ENCODE measurements at places on chromosomes 3 and 15.

DNA sequence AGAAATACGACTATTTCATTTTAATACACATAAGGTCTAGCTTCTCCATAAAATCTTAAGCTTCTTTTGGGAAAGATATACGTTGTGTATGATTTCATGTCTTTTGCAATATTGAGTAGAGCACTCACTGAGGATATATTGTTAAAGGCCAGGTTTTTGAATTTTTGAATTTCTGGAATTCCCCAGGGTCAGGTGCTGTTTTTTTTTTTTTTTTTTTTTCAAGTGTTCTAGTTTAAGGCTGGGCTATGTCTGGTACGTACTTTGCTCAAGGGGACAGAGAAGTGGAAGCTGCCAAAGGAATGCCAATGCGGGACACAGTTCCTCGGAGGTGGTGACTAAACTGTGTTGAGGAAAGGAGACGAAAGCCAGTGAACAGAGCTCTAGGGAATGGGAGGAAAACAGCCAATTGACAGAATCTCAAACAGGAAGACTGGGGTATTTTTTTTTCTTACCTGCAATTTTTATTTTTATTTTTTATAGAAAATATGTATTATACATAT lies 510.5 kb upstream of the CBLB start:
- DNase-seq = no peak

DNA sequence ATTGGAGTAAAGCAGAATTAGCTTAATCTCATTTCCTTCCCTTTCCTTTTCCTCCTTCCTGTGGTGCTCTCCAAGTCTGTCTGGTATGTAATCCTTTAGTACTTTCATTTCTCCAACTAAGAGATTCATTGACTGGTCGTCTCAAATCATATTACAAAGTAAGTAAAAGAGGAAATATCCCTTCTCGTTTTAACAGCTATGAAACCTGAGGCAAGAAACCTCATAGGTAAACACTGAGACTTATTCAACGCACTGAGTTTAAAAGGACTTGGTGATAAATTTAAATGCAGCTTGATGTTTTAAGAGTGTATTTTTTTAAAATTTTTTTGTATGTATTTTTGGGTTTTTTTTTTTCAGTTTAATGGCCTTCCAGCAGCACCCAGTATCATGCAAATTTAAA lies 117.2 kb upstream of the LRRC3B start:
- no peak for DNase-seq

DNA sequence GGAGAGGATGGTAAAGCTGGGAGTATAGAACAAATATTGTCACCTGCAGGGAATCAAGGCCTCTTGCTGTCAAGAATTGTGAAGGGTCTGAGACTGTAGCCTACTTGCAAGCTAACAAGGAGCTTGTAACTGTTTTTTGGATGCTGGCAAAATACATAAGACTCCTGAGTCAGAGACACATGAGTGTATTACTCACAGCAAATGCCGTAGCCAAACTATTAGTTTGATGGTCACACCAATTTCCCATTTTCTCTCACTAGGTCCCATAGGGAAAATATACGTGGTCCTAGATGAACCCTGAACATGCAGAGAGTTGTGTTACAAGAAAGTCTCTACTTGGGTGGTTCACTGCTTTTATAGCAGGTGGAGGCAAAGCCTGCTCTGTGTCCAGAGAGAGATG lies 44.7 kb upstream of the LIPC start:
- DNase-seq = no peak

DNA sequence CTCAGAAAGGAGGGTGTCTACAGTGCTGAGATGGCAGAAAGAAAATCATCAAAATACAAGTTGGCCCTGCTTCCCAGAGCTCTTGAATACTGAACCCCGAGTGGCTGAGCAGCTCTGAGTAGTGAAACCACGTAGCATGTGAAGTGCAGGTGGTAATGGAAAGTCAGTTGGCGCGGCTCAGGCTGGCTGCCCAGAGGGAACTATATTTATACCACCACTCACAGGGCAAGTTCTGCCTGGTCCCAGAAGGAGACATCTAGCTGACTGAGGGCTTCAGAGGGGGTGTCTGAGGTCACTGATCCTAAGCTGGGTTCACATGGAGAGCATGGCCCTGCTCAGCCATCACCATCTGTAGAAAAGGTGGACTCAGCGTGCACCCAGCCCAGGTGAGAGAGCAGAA lies 129.6 kb upstream of the AGBL1 start:
- DNase-seq = no peak

GRCh38 chr3:42678447-42678846 lies 6.9 kb upstream of the KLHL40 start:
- DNase-seq = no peak

- DNase-seq = no peak
Observed at GRCh38 chr3:141108039-141108438, 56.9 kb downstream of the SPSB4 start.

DNA sequence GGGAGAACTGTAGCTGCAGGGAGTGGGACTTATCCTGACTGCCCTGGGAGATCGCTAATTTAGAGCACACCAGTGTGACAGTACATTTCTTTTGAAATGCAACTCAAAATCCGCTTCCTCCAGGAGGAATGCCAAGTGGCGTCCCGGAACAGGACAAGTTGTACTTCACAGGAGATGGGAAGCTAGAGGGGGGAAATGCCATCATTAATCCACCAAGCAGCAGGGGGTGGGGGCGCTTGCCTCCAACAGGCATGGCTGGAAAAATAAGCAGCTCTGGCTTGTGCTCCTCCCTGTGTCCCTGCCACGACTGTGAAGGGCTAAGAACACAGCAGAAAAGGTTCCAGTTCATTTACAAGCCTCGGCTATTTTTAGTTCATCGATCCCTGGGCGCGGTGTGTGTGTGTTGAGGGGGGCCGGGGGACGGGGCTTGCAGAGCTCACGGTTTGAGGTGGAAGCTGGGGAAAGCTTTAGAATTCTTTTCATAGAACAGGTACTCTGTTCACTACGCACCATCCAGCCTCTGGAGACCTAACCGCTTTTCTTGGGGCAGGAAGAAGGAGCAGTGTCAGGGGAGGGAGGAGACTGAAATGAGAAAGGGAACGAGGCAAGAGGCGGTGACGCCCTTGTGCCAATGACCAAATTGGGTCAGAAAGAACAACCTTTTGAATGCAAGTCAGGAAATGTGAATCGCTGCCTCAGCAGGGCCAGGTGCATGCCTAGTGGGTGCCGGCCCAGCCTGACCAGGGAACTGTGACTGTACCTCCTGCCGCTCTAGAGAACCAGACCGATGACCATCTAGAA lies 51.8 kb upstream of the DGKG start:
- DNase-seq = peak; percentile 35

DNA sequence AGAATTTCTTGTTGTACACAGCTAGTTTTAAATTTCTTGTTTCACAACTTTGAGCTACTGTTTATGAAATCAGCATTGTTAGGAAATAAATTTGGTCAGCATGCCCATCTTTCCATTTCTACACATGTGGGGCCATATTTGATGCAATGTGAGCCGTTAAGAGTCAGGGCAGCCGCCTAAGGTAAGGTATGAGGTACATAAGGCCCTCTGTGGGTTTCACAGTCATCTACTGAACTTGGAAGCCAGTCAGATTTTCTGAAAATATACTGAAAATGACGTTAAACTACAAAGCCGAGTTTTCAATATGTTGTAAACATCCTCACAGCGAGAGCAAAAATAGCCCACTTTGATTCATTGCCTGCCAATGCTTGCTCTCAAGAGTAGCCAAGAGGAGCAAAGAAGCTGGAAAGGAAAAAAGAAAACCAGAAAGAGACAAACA lies 94.7 kb upstream of the PDZRN3 start:
- DNase-seq = no peak

Data from T-helper 1 cell (primary cell).